Esophagus squamous epithelium (tissue), 5 donors: ENCODE measurements at places on chromosomes 4 and X.

DNA sequence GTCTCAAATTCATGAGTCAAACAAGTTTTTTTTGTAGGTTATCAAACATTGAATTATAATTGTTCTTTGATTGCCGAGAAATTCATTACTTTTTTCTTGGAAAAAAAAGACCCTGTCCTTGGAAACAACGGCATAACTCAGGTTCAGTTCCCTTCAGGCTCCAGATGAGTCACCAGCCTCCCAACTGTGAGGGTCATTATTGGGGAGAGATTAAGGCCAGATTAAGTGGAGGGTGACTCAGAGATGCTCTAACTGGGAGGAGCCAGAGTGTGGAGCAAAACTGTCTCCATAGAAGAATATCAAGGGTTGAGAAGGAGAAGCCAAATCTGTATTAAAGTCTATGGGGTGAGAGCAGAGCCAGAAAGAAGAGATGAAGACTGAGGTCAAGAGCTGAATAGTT lies 9.6 kb downstream of the ADGRG4 start:
- H3K4me3 ChIP-seq: no peak overlapping the region
- H3K36me3 ChIP-seq: no peaks in the 10 kb centered on the region
- H3K4me1 ChIP-seq: no peaks in the 10 kb centered on the region
- DNase-seq: no peak

DNA sequence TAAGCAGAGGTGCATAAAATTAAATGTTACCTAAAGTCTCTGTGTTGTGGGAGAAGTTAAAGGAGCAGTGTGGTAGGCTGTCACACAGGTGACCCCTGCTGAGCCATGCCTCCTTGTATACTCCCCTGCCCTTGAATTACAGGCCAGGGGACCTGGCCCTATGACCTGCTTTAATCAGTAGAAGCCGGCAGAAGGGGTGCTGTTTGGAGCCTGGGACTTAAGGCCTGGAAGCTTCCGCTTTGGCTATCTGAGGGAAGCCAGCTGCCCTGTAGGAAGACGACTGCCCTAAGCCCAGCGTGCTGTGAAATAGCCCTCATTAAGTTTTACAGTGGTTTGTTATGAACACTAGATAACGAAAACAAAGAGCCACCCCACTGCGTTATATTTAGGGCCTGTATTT lies 34.1 kb downstream of the SPINK2 start:
- no peaks in the 10 kb centered on the region for H3K4me1 ChIP-seq
- H3K27ac ChIP-seq: no peak overlapping the region
- H3K36me3 ChIP-seq: no peaks in the 10 kb centered on the region
- H3K4me3 ChIP-seq: no peak overlapping the region
- no peaks in the 10 kb centered on the region for H3K27me3 ChIP-seq

GRCh38 chr4:71110499-71110898 lies 117.0 kb downstream of the DCK start:
- H3K4me3 ChIP-seq: no peak overlapping the region
- no peak for DNase-seq
- no peak overlapping the region for H3K27ac ChIP-seq
- no peaks in the 10 kb centered on the region for H3K27me3 ChIP-seq
- H3K36me3 ChIP-seq: no peaks in the 10 kb centered on the region
- no peaks in the 10 kb centered on the region for H3K4me1 ChIP-seq

DNA sequence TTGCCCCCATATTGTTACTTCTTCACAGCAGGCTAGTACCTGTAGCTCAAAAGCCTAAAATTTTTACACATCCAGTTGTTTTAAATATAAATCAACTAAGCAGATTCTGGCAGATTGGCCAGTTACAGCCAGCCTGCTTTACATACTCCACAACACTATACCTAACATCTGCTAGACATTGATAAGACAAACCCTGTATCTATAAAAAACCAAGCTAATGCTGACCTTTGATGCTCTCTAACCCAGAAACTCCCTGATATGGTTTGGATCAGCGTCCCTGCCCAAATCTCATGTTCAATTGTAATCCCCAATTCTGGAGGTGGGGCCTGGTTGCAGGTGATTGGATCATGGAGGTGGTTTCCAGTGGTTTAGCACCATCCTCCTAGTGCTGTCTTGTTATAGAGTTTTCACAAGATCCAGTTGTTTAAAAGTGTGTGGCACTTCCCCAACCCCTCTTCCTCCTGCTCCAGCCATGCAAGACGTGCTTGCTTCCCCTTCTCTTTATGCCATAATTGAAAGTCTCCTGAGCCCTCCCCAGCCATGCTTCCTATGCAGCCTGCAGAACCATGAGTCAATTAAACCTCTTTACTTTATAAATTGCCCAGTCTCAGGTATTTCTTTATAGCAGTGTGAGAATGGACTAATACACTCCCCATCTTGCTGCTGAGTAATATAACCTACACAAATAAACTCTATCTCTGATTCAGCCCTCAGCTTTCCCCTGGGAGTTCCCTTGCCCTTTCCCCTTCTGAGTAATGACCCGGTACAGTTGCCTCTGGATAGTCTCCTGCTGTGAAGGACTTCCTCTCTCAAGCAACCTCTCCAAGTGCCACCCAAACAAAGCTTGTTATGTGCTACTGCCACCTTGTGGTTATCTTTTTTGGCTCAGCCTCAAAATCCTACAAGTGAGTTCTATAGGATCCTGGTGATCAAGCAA lies 39.6 kb downstream of the ZCCHC13 start:
- DNase-seq: no peak
- H3K27ac ChIP-seq: no peak overlapping the region
- H3K4me3 ChIP-seq: no peak overlapping the region
- H3K4me1 ChIP-seq: no peaks in the 10 kb centered on the region
- H3K27me3 ChIP-seq: no peaks in the 10 kb centered on the region

DNA sequence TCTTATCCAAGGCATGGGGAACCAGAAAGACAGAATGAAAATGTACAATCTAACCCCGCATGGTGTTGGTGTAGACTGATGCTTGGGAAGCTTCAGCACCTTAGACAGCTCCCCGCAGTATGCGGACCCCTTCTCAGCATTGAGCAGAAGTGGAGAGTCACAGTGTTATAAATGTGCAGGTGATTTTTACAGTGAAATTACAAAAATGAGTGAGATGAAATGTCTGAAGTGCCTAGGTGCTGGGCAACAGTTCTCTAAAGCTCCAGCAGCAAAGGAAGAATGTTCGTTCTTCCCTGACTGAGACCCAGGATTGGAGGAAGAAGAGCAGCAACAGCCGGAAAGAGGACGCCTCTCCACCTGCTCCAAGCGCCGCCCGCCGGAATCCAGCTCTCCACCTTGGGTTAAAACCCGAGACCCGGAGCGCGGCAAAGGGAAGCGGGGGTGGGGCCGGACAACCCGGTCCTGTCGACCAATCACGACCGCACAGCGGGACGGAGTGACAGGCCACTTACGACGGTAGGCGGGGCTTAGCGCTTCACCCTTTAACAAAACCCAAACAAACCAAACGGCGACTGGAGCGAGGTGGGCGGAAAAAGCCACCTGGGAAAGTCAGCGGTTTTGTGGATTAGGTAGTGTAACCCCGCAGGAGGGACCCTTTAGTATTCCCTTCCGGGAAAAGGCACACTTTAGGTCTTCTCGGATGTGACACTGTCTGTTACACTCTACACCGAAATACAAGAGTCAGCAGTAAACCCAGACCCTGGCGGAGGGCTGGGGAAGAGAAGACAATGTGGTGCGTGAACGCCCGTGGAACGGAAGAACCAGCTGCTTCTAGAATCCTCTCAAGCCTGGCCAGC lies at the start of gene GLRA3:
Gene GLRA3 (minus strand): TSS at position 403 of the 857 bp plus-strand sequence. CDS start 436 bp downstream, outside the sequence.
- no peaks in the 10 kb centered on the region for H3K36me3 ChIP-seq
- peak within 1 kb of the TSS; percentile 15 for H3K4me3 ChIP-seq
- peaks cover 5% of the 10 kb centered on the region for H3K4me1 ChIP-seq
- no peak for DNase-seq
- H3K27ac ChIP-seq: no peak within 1 kb of the TSS
- no peaks in the 10 kb centered on the region for H3K27me3 ChIP-seq
